ENCODE measurements at places on chromosomes 7 and 10.

GRCh38 chr10:499991-500390 lies 189.5 kb downstream of the DIP2C start:
- H3K27ac ChIP-seq = no peak overlapping the region
- no peaks in the 10 kb centered on the region for H3K36me3 ChIP-seq
- DNase-seq = peak; percentile 24

- no peak for DNase-seq
- no peak overlapping the region for H3K27ac ChIP-seq
- H3K27me3 ChIP-seq = peaks cover 23% of the 10 kb centered on the region
- no peaks in the 10 kb centered on the region for H3K4me1 ChIP-seq
- no peaks in the 10 kb centered on the region for H3K36me3 ChIP-seq
Measured at GRCh38 chr10:117646718-117647117, 104.2 kb downstream of the EMX2 start.

DNA sequence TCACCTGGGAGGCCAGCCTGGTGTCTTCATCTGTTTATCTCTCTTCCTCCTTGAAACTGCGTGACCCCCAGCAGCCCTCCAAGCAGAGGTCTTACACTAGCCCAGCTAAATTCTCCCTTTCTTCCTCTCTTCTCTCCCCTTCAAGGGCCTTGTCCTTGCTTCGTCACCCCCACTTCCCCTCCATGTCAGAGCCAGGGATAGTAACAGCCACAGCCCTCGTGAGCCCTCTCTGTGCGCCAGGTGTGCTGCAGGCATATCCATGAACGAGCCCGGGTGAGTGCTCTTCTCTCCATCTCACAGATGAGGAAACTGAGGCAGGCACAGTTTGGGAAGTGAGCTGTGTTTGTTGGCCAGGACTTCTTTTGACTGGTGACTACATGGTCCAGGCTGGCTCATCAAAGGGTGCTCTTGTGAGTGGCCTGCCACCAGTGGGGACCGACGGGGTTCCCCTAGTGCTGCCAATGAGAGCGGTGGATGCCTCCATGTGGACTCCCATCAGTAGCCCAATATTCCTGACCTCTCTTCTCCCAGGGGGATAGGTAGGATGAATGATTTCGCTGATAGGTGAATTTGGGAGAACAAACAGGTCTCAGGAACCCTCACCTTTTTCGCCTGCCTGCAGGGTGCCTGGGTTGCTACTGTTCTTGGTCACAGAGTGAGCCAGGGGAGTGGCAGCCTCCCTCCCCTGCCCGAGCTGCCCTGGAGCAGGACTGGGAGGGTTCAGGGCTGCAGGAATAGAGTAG lies 38.1 kb downstream of the ADRA2A start:
- no peaks in the 10 kb centered on the region for H3K4me1 ChIP-seq
- H3K36me3 ChIP-seq = no peaks in the 10 kb centered on the region
- no peaks in the 10 kb centered on the region for H3K27me3 ChIP-seq
- no peak overlapping the region for H3K4me3 ChIP-seq
- DNase-seq = no peak
- no peak overlapping the region for H3K27ac ChIP-seq

- no peak overlapping the region for H3K4me3 ChIP-seq
- no peaks in the 10 kb centered on the region for H3K27me3 ChIP-seq
- no peak overlapping the region for H3K27ac ChIP-seq
- H3K4me1 ChIP-seq = no peaks in the 10 kb centered on the region
- no peaks in the 10 kb centered on the region for H3K36me3 ChIP-seq
- no peak for DNase-seq
Measured at GRCh38 chr7:15963206-15963605, 276.7 kb upstream of the MEOX2 start.

GRCh38 chr10:124547647-124548168 lies 86.1 kb downstream of the LHPP start:
- no peak overlapping the region for H3K27ac ChIP-seq
- no peak overlapping the region for H3K4me3 ChIP-seq
- no peaks in the 10 kb centered on the region for H3K36me3 ChIP-seq
- no peaks in the 10 kb centered on the region for H3K4me1 ChIP-seq
- DNase-seq = no peak

DNA sequence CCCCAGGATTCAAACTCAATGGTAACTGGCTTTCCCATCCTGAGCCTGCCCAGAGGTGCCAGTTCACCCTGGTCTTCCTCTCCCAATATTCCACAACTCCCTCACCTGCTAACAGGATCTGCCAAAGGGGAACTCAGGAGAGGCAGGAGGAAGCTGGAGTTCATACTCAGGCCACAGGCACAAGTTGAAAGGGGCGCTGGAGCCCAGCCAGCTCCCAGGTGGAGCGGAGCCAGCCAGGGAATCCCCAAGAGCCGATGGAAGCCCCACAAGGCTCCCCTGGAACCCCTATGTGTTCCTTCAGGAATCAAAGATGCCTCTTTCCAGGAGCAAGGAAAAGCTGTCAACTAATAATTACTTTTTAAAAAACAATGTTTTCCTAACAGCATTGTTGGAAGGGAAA lies 63.5 kb downstream of the SH3PXD2A start:
- no peak for DNase-seq
- no peak overlapping the region for H3K4me3 ChIP-seq
- no peaks in the 10 kb centered on the region for H3K27me3 ChIP-seq
- H3K4me1 ChIP-seq = peaks cover 19% of the 10 kb centered on the region

GRCh38 chr7:154928136-154929005 lies 74.6 kb downstream of the PAXIP1 start:
- H3K36me3 ChIP-seq = no peaks in the 10 kb centered on the region
- H3K27me3 ChIP-seq = no peaks in the 10 kb centered on the region
- no peak for DNase-seq
- peak overlapping the region; percentile 43 for H3K4me3 ChIP-seq

- no peak overlapping the region for H3K27ac ChIP-seq
- H3K36me3 ChIP-seq = no peaks in the 10 kb centered on the region
Measured at GRCh38 chr10:60237977-60238758, 151.5 kb downstream of the ANK3 start.
